Naive thymus-derived CD4-positive, alpha-beta T cell (primary cell): ENCODE measurements at places on chromosomes 2 and 18.

GRCh38 chr2:150681120-150681804 is 193.8 kb upstream of the RND3 start:
- no peak for DNase-seq

DNA sequence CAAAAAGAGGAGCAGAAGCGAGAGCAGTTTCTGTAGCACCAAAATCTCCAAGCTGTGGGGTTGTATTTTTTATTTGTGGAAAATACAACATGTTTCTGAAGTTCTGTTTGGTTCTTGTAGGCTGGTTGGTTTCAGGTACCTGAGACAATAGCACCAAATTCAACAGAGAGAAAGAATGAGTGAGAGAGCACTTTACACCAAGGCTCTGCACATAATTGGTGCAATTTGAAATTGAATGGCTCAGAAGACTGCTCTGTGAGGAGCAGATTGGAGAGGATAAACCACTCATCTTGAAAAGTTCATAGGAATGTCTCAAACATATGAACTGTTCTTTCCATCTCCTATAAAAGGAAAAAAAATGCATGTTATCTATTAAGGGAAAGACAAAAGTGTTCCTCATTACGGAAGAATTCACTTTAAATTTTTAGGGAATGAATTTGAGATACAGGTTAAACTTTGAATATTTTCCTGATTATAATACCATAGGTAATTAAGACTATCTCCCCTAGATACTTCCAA is 175.1 kb downstream of the ATAD2B start:
- DNase-seq: no peak

GRCh38 chr2:24429197-24430074 is 61.6 kb upstream of the NCOA1 start:
- DNase-seq: no peak

DNA sequence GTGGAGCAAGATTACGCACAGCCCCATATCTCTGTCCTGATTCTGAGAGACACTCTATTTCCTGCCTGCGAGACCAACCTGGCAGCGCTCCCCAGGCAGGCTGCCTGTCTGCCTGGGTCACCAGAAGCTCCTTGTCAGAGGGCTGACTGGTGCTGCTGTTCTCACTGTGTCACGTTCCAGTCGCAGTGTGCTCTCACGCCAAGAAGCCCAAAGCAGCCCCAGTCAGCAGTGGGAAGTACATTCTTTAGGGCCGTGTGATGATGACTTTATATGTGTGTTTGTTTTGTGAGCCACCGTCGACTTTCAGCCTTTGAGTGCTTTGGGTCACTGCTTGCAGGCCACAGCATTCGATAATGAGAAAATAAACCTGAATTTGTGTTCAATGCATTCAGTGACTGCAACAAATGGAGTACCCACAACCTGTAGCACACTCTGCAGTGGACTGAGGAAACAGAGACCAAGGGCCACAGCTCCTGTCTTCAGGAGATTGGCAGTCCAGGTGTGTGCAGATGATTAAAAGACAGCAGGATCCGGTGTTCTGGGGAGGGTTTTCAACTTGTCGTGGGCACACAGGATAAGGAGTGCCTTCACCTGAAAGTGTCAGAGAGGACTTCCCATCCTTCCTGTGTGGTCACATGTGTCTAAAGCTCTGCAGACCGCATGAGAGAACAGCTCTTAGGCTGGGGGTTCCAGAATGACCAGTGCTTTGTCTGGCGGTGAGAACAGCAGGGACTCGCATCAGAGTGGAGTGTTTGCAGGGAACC is 4.8 kb downstream of the TNFRSF11A start:
- DNase-seq: no peak

DNA sequence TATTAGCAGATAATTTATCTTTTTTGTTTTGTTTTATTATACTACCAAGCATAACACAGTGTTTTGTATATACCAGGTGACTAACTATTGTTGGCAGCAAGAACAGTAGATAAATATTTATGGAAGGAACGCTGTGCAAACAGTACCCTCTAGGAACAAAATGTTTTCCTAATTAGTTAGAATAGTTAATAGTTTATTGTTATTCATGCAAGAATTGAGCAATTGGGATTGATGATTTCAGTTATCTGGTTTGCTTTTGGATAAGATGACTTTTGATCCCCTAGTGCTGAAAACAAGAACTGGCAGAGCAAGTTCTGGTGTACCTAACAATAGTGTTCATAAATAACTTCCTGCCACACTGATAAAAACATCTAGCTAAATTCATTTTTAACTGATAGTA is 323.3 kb downstream of the TGIF1 start:
- DNase-seq: no peak

DNA sequence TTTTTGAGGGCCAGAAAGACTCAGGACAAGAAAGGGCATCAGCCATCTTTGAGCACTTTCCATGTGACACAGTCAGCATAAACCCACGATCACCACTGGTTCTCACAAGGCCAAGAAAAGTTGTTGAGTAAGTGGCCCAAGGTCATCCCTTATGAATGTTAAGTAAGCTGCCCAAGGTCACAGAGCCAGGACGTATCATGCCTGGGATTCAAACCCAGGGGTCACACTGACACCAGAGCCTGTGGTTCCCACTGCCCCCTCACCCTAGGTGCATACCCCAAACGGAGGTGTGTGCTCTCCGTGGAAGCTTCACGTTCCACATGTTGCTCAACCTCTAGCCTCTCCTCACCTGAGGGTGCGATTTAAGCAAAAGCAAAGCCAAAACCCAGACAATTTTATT is 2.3 kb upstream of the CTIF start:
- DNase-seq: no peak

GRCh38 chr18:23998820-23999219 is 15.7 kb upstream of the TTC39C start:
- DNase-seq: no peak

DNA sequence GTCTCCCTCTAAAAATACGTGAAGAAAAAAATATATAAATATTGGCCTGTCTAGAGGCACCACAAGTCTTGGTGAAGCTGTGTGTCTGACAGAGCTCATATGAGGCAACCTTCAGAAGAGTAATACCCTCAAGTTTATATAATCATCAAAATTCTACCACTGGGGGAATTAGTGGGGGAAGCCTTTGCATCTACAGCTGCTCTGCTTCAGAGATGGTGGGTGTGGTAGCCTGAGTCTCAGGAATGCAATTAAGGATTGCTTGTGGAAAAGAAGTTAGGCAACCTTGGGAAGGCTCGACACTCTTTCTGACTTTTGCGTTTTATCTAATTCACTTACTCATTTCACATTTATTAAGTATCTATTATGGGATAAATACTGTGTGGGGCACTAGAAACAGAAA is 17.4 kb downstream of the TPGS2 start:
- DNase-seq: no peak

- no peak for DNase-seq
Observed at GRCh38 chr2:12932192-12932591, 215.5 kb downstream of the TRIB2 start.

DNA sequence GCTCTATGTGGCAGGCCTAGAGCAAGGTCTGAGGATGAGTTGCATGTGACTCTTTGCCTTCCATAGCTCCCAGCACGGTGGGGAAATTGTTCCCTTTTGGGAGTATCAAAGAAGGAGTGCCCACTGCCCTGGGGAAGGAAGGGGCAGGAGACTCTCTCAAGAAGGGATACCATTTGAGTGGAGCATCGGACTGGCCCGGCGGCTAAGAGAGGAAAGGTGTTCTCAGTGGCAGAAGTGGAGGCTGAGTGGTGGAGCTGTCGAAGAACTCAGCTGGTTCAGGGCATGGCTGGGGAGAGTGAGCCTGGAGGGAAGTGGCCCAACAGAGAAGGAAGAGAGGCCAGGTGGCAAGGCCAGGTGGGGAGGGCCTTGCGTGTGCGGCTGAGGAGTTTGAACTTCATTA is 235.2 kb downstream of the DYSF start:
- no peak for DNase-seq

DNA sequence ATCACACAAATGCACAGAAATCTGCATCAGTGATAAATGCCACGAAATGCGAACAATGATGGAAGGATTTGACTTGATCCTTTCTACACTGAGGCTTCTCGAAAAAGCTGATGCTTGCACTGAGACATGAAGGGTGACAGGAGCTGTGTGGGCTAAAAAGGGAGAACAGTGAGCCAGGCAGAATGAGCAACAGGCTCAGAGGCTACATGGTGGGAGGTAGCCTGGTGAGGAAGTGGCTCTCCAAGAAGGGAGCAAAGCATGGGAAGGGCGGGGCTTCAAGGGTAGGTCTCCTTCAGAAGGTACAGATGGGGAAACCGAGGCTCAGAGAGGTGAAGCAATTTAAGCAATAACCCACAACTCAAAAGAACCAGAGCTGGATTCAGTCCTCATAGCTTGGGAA is 82.4 kb downstream of the TRIM43 start:
- DNase-seq: no peak

DNA sequence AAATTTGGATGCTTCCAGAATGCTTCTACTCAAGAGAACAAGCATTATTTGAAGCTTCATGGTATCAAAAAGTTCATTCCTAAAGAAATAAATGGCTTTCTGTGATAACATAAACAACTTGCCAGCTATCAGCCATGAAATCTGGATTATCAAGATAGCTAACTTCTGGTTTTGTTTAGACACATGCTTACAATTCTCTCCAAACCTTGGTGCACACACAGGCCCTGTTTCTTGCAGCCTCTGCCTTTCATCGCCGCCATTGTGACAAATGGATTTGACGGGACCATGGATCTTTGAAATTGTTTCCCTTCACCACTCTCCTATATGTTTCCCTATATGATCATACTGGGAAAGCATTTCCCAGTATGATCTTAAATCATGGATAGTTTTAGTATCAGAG is 47.9 kb upstream of the CABLES1 start:
- no peak for DNase-seq

DNA sequence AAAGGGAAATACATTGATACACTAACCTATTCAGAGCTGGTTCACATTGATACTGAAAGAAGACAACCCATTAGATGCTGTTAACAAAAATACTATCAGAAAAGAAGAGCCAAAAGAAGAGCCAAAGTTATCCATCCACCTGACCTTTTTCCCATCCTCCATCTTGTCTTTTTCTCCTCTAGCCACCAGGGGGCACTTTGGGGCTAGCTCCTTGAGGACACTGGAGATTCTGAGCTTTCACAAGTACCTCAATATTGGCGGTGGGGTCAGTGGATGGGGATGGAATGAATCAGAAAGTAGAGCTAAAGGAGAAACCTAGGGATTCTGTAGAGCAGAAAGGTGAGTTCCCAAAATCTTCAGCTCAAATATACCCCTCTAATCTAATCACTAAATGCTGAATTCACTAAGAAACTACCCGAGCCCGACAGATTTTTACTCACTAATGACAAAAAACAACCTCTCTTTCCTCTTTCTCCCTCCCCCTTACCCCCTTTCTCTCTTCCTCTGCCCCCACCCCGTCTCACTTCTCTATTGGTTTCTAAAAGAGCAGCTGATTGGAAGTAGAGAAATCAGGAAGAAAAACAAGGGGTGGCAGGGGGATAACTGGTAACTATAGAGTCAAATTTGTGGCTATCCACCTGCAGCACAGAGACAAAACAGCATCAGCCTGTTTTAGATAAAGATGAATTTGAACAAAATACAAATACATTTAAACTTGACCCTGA is 203.3 kb downstream of the TCF4 start:
- DNase-seq: no peak

GRCh38 chr2:74606927-74607326 is 41.2 kb downstream of the M1AP start:
- DNase-seq: no peak

- no peak for DNase-seq
Observed at GRCh38 chr2:167942366-167943081, 304.9 kb downstream of the STK39 start.

DNA sequence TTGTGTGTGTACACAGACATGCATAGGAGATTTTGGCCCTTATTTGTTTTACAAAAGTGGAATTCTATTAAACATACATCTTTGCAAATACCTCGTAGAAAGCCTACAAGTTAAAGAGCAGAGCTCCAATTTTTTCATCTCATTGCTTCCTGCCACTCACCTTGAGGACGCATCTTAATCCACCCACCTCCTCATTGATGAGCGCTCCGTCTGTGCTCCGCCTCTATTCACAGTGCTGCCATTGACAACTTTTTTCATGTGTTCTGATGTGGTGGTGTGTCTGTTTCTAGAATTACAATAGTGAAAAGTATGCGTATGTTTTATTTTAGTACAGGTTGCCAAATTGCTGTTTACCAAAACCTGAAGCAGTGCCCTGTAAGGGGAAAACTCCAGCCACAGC is 36.3 kb downstream of the NEURL3 start:
- peak; percentile 24 for DNase-seq

GRCh38 chr2:25187729-25188350 is 19.5 kb upstream of the POMC start:
- DNase-seq: no peak

DNA sequence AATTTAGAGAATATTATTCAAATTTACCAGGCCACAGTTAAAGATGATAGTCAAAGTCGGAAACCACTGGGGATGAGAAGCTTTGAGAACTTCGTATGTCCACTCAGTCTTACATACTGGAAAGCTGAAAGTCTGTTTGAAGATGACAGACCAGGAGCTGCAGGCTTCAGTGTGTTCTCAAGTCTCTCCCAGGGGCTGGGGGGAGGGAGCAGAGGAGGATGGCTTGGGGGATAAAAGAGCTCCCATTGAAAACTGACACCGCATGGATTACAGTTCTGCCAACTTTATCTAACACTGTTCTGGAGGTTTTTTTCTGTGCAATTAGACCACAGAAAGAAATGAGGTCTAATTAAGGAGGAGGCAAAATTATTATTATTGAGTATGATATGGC is 170.5 kb upstream of the ALKAL2 start:
- no peak for DNase-seq

- no peak for DNase-seq
Observed at GRCh38 chr2:46846536-46846935, 69.1 kb downstream of the MCFD2 start.
